ENCODE measurements at places on chromosomes 2 and 18.
A peak's percentile ranks its signal among the peaks of the same experiment; 100 is the strongest.

GRCh38 chr2:106579750-106580197 is 92.6 kb downstream of the CD8B2 start:
- DNase-seq, result no peak

- peak; percentile 28 for DNase-seq
Observed at GRCh38 chr2:8494589-8494988, 187.3 kb upstream of the ID2 start.

DNA sequence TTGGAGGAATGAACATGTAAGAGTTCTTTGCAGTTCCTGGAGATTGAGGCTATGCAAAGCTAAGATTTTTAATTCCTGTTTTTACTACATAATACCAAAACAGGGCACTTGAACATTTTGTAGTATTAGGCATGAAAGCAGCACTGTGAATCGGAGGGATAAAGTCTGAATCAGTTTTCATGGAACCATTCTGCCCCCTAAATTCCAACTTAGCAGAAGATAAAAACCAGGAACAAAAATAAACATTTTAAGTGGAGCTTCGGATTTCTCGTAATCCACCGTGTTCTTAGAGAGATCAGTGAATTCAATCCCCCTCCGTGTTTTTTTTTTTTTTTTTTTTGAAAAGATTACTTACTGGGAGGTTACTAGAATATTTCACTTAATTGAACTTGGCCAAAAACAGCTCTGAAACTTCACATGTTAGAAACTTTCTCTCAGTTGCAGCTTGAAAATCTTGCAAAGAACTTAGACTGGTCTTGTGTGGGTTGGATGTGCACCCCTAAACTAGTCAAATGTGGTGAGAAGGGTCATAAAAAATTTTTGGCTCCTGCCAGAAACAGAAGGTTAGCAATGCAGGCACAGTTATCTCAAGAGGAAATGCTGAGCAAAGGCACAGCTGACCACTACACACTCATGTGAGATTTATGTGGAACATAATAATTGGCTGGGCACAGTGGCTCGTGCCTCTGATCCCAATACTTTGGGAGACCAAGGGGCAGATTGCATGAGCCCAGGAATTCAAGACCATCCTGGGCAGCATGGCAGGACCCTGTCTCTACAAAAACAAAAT is 145.4 kb upstream of the RNF152 start:
- peak; percentile 9 for DNase-seq

- DNase-seq, result peak; percentile 14
Observed at GRCh38 chr2:68317971-68318913, 1.5 kb downstream of the CNRIP1 start.

DNA sequence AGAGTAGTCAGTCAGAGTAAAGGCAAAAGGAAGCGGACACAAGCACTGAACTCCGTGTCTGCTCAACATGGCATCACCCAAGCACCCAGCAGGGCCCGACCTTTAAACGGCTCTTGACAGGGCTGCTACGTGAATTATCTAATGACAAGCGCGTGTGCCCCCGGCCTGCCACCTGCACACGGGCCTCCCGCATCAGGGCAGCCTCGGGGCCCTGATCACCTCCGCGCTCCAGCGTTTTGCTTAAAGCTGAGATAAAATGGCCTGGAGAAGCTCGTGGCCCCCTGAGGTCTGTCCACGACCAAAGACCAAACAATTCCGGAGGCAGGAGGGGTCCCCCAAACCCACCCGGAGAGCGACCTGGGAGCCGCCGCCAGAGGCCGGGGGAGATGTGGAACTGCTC is 376 bp downstream of the NDUFA10 start:
- no peak for DNase-seq

- DNase-seq, result no peak
Observed at GRCh38 chr2:229501051-229501794, 213.1 kb downstream of the DNER start.

Measured in fibroblast of skin of right biceps (primary cell).